NCI-H1417 treated with DMSO at 0.1 percent for 48 hours (cell line): ENCODE measurements at places on chromosomes 16 and 17.

GRCh38 chr17:42253578-42253977 lies 22.6 kb downstream of the STAT5B start:
- DNase-seq = no peak

DNA sequence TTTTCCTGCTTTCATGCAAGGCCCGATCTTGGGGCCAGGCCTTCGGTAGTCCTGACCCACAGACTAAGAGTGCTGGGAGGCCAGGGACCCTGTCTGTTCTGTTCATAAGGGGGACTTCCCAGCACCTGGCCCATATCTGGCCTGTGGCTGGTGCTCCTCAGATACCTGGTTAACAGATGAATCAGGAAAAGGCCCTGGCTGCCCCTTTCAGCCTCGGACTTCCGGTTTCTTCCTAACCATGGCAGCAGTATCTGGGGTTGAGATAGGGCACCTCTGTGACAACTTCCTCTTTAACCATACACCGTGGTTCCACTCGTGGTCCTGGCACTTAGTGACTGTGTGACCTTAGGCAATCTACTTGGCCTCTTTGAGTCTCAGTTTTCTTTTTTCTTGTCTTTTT lies 18.4 kb downstream of the PLCG2 start:
- DNase-seq = no peak

- DNase-seq = no peak
Observed at GRCh38 chr16:12354296-12354833, 377.8 kb downstream of the SNX29 start.

- no peak for DNase-seq
Observed at GRCh38 chr17:32350666-32351418, 885 bp downstream of the ZNF207 start.

DNA sequence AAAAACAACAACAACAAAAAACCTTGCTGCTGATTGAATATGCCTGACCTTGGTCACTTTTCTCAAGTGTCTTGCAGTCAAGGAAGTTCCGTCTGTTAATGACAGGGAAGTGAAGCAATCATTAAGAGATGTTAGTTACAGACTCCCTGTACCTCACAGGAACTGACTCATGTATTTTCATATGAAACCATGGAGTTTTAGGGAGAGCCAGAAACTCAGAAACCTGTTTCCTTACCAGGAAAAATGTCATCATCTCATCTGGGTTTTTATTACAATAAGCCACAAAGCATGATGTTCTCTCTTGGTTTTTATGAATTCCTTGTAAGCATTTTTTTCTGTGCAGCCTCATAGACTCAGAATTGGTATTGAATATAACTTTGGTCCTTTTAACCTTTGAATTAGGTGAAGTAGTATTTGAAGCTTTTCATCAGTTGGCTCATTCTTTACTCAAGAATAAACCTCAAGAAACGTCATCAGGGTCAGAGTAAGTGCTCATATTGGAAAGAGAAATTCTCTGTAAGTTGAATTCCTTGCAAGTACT lies 10.3 kb downstream of the LYRM1 start:
- DNase-seq = no peak

GRCh38 chr17:9044772-9045463 lies 23.6 kb downstream of the NTN1 start:
- no peak for DNase-seq

DNA sequence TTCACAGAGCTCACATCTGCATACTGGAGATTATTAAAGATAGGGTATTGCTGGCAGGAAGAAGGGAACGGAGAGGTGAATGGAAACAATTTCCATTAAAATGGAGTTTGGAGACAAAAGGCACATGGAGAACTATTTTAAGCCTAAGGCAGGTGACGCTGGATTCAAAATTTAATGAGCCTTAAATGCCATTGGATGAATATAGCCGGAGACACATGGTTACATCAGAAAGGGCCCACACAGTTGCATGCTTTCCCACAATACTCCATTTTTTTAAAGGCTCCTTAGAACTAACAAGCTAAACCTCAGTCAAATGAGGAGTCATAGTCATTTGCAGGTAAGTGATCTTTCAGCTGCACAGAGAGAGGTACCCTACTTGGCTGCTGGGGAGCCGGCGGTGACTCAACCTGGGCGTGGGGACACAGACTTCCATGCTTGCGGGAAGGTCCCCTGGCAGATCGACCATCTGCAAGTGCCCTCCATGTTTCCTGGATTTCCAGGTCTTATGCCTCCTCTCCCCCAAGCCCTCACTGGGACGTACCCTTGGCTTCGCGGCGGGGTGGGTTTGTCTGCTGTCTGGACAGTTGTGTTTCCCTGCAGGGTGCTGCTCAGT lies 259.2 kb downstream of the CBLN1 start:
- no peak for DNase-seq

DNA sequence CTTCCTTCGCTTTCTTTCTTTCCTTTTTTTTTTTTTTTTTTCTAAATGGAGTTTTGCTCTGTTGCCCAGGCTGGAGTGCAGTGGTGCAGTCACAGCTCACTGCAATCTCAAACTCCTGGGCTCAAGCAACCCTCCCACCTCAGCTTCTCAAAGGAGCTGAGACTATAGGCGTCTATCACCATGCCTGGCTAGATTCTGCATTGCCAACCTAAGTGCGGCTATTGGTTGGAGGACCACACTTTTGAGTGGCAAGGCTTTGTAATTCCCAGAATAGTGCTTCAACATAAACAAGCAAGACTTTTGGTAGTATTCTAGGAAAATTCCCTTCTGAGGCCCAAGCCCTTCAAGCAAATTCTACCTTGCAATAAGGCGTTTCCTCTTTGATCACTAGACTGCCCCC lies 107.8 kb downstream of the YPEL2 start:
- DNase-seq = no peak

- DNase-seq = no peak
Observed at GRCh38 chr17:228951-229708, 47.7 kb upstream of the DOC2B start.

GRCh38 chr16:56880685-56881084 lies 15.7 kb downstream of the SLC12A3 start:
- no peak for DNase-seq

DNA sequence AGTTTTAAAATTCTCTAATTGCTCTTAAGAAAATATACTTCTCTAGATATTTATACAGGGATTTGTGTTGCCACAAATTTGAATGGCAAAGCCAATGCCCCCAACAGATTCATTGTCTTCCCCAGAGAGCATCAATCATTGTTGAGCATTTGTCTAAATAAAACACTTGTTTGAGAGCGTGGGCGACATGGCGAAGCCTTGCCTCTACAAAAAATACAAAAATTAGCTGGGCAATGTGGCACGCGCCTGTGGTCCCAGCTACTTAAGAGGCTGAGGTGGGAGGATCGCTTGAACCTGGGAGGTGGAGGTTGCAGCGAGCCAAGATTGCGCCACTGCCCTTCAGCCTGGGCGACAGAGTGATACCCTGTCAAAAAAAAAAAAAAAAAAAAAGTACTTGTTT lies 13.4 kb upstream of the SRSF1 start:
- DNase-seq = no peak

DNA sequence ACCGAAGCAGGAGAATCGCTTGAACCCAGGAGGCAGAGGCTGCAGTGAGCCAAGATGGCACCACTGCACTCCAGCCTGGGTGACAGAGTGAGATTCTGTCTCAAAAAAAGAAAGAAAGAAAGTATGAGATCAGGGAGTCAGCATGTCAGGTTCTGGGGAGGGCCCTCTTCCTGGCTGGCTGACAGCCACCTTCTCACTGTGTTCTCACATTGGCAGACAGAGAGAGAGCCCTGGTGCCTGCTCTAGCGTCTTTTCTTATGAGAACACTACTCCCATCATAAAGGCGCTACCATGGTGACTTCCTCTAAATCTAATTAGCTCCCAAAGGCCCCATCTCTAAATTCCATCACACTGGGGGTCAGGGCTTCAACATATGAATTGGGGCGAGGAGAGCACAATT lies 27.6 kb upstream of the RBBP6 start:
- no peak for DNase-seq

DNA sequence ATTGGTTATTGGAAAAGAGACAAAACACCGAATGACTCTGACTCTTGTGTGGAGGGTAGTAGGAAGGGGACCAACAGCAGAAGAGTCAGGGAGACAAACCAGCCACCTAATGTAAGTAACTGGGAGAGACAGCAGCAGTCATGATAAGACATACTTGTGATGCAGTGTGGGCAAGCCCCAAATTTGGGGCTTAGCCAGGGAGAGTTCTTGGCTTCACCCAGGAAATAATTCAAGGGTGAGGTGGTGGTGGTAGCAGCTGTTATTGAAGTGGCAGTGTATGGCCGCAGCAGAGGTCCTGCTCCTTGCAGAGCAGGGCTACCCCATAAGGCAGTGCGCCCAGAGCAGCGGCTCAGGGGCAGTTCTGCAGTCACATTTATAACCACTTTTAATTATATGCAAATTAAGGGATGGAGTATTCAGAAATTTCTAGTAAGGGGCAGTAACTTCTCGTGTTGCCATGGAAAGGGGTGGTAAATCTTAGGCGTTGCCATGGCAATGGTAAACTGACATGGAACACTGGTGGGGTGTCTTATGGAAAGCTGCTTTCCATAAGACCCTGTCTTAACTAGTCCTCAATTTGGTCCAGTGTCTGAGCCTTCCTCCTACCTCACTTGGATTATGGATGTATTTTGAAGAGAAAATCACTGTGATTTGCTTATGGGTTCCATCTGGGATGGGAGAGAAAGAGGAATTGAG lies 317.1 kb downstream of the PHKB start:
- DNase-seq = no peak

GRCh38 chr17:82779541-82779940 lies 27.7 kb downstream of the TBCD start:
- no peak for DNase-seq

DNA sequence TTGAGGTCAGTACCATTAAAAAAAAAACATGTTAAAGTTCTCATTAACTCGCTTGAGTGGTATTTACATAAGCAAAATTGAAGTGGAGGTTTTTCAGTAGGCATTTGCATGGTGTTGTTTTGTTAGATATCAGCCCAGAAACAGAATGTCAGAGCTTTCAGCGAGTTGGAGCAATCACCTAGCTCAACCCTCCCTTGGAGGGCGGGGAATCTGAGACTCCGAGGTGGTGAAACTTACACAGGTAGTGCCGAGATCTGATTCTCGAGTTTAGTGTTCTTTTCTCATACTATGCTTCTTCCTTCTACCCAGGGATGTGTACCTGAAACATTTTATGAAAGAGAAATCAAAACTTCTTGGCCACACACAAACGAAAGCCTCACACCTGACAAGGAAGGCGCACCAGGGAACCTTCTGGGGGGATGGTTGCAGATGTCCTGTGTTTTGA lies 6.6 kb downstream of the SEC14L1 start:
- DNase-seq = no peak

- DNase-seq = no peak
Observed at GRCh38 chr16:69936751-69937211, 14.4 kb upstream of the CLEC18A start.

GRCh38 chr16:2481676-2482075 lies 6.7 kb downstream of the TBC1D24 start:
- DNase-seq = no peak

GRCh38 chr17:82932518-82933310 lies 92.9 kb upstream of the ZNF750 start:
- no peak for DNase-seq

- no peak for DNase-seq
Observed at GRCh38 chr16:21028728-21029127, 121.9 kb downstream of the DNAH3 start.

GRCh38 chr16:63684149-63685101 lies 1437.4 kb downstream of the CDH11 start:
- no peak for DNase-seq

- DNase-seq = no peak
Observed at GRCh38 chr16:79597277-79598062, 3.1 kb downstream of the MAF start.

DNA sequence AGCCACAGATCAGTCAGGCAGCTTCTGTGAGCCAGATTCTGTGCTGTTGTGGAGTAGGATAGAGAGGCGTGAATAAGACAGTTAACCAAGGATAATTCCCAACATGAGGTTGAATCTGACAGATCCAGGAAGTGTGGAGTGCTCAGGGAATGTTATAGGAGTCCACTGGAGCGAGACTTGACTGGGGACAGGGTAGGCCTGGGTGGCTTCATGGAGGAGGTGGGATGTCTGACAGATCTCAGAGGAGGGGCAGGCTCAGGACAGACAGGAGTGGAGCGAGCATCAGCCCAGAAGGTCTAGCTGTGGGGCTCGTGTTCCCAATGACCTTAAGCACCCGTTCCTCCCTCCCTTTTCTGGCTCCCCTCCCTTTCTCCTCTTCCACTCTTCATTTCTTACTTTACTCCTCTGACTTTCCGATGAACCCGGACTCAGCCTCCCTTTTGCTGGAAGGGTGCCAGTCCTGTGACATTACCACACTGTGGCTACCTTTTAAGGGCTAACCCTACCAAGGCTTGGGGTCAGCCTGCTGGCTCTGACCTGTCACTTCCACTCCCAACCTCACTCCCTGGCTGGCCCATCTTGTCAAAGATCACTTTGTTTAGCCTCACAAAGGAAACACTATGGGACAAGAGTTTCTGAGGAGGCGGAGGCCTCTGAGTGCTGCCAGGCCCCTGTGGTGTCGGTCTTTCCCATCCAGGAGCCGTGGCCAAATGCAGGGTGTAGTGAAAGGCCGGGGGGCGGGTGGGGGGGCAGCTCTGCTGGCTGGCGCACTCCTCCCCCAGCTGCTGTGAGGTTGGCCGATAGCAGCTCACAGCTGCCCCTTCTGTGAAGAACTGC lies 28.5 kb upstream of the EFCAB13 start:
- no peak for DNase-seq

DNA sequence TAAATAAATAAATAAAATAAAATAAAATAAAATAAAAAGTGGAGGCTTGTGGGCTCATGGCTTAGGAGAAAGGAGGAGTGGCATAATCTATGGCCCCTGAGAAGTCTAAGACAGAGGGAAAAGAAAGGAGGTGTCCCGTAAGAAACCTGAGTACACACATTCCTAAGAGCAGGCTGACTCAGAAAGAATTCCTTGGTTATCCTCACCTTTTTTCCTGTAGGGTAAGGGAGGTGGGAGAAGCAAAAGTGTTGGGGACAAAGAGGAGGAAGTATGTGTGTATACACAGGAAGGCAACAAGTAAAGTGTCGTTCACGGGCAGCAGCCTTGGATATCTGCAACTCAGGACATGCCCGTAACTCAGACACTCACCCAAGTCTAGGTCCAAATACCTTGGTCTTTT lies 29.3 kb downstream of the MARF1 start:
- no peak for DNase-seq

DNA sequence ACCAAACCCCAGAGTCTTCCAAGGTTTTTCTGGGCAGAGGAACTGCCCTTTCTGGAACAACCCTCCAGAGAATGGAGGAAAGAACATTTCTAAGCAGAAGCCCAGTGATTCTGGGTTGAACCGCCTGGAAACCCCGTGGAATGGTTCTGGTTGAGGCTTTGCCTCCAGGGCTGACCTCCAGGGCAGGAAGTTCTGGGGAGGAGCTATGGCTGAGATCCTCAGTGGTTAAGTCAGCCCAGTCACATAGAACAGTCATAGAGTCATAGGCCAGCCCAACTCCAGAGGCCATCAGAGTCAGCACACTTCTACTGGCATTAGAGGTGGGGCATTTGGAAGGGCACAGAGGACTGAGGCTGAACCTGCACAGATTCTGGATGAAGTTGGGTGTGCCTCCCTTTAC lies 65.9 kb downstream of the SPACA3 start:
- DNase-seq = no peak

- DNase-seq = no peak
Observed at GRCh38 chr17:27348196-27348595, 54.3 kb downstream of the WSB1 start.
